ENCODE measurements at places on chromosomes 7 and 10. TPM values are rescaled to one million over a fixed set of nuclear protein-coding genes. Genes with fewer than 3 reads are reported as not detected.

DNA sequence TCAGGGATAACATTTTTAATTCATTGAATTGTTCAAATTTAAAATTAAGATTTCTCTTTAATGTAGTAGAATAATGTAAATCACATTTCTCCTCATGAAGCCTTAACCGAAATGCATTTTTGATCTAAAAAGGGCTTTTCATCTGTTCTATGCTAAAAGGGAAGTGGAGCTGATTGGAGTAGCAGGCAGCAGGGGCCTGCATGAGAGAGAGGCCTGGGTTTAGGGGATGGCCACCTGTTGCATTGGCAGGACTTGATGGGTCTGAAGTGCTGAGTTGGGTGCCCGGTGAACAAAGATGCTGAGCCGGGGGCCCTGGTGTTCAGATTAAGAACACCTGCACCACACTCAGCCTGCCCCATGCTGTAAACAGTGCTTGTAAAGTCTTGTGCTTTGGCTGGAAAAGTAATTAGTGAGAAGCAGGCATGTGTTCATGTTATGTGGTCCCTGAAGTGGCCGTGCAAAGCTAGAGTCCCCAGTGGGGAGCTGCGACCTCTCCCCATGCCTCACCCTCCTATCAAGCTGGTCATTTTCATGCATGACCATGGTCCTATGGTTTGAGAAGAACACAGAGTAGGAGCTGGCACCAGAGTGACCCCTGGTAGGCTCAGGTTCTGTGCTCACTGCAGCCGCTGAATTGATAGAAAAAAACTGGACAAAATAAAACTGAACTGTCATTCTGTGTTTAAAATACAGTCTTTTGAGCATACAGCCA lies 124.3 kb downstream of the ADCY1 start:
- DNase-seq = no peak

DNA sequence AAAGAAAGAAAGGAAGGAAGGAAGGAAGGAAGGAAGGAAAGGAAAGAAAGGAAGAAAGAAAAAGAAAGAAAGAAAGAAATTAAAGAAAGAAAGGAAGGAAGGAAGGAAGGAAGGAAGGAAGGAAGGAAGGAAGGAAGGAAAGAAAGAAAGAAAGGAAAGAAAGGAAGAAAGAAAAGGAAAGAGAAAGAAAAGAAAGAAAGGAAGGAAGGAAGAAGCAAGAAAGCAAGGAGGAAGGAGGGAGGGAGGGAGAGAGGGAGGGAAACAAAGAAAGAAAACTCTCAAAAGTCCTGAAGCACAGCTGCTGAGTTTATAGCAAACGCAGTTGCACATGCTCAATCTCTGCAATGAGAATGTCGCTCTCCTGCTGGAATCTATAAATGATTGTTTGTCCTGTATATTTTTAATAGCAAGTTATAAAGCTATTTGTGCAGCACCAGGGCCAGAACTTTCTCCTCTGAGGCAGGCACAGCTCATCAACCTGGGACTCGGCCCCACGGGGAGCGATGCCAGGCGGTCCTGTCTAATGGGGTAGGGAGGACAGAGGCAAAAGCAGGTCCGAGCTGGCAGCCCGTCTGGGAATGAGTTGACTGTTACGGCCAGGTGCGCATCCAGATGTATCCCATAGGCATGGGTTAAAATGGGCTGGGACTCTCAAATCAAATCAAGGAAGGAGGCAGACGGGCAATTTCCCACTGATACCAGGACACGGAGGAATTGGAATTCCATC lies 118.0 kb upstream of the PFKP start:
- DNase-seq = no peak

DNA sequence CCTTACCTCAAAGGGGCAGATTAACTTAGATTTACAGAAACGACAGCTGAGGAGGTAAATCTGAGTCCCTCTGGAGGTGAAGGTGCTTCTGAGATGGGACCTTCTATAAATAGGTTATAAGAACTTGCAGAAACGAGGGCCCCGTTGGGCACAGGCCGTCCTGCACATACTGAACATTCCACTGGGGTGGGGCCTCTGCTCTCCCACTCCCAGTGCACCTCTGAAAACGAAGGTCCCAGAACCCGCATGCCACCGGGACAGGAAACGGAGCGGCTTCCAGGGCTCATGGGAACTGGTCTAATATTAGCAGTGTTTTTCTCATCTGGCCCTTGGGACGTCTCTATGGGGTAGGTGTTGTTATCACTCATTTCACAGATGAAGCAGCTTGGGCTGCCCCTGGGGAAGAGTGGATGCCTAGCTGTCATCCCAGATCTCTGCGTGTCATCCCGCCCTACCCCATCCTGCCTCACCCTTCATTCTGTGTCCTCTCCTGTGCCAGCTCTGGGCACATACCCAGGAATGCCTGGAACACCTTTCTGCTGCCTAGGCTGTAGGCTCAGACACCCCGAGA lies 19.6 kb downstream of the C10orf62 start:
- no peak for DNase-seq

DNA sequence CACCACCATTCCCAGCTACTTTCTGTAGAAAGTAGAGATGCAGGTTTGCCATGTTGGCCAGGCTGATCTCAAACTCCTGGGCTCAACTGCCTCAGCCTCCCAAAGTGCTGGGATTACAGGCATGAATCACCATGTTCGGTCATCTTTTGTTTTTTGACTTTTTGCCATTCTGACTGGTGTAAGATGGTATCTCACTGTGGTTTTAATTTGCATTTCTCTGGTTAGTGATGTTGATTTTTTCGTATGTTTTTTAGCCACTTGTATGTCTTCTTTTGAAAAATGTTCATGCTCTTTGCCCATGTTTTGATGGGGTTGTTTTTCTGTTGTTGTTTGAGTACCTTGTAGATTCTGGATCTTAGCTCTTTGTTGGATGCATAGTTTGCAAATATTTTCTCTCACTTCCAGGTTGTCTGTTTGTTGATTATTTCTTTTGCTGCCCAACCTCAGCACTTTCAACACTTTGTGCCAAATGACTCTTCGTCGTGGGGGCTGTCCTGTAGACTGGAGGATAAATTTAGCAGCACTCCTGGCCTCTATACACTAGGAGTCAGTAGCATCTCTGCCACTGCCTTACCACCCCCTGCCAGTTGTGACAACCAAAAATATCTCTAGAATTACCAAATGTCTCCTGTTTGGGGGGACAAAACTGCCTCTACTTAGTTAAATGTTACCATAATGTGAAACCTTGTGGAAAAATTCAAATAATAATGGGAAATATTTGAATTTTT lies 6.5 kb upstream of the CPED1 start:
- peak; percentile 80 for DNase-seq

DNA sequence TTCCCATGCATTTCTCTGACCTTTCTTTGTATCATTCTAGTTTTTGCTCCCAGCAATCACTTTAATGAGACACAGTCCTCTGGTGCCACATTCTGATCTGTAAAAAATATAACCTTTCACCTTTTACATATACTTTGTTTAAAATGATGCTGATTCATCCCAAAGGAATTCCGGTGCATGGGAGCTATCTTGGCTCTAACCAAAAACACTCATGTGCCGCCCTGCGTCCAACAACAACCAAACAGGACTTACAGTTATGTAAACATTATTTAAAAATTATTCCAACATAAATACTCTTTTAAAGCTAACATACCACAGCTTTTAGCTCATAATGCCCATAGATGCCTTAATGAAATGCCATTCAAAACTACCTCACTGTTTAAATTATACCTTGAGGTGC lies 7.7 kb upstream of the OPALIN start:
- DNase-seq = no peak

- no peak for DNase-seq
Measured at GRCh38 chr7:51304729-51305128, 11.9 kb downstream of the COBL start.

ST8SIA6 gene
- not detected for total RNA-seq

TAF3 gene
- 8.4 TPM for total RNA-seq

GSAP gene
- 4.1 TPM for total RNA-seq

DNA sequence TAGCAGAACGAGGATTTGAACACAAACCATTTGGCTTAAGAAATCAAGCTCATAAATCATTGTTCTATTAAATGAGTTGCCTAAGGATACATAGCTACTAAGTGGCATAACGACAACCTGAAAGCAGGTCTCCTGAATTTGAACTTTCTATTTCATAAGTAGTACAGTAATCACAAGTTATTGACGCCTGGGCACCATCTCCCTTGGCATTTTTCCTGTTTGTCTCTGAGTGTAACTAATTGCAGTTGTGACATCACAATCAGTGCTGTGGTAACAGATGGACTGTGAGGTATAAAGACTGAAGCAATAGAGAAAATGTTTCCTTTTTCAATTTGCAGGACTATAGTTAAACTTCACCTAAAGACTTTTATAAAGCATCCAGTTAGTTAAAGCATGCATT lies 6.4 kb upstream of the CSTF2T start:
- no peak for DNase-seq

GRCh38 chr7:6520163-6520981 lies 30.9 kb downstream of the GRID2IP start:
- no peak for DNase-seq

DNA sequence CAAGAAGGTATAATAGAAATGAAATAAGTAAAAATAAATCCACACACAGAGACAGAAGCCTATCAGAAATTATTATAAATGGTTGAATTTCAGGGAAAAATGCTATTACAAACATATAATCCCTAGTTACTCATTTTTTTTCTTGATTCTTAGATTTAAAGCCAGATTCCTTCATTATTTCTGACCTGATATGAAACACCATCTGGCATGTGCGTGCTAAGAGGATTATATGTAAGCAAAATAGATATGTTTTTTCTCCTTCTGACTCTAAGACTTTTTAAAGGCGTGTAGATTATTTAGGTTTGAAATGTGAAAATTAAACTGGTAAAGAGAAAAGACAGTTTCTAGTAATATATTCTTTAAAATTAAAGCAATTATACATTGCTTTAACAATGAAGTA lies 236.7 kb upstream of the ETV1 start:
- no peak for DNase-seq

GRCh38 chr7:125654076-125654475 lies 724.5 kb upstream of the POT1 start:
- no peak for DNase-seq

FGL2 gene
- total RNA-seq = not detected

GRCh38 chr10:98323221-98324164 lies 55.5 kb upstream of the LOXL4 start:
- DNase-seq = peak; percentile 92

GNAT3 gene
- not detected for total RNA-seq

DNA sequence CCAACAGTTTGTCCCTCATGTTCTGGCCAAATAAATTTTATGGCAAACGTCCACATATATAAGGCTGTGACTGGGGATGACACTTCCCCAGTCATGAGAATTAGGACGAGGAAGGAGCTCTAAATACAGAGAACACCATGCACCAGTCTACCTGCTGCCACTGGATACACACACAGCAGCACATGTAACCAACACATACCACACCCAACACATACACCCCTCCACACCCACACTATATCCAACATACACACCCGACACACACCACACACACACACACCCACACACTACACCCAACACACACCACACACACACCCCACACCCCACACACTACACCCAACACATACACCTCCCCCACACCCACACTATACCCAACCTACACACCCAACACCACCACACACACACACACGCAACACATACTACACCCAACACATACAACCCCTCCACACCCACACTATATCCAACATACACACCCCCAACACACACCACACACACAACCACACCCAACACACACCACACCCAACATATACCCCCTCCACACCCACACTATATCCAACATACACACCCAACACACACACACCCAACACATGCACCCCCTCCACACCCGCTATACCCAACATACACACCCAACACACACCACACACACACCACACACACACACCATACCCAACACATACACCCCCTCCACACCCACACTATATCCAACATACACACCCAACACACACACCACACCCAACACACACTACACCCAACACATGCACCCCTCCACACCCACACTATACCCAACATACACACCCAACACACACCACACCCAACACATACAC lies 74.1 kb downstream of the HIPK2 start:
- no peak for DNase-seq

GRCh38 chr10:119337796-119338432 lies 130.5 kb downstream of the GRK5 start:
- peak; percentile 71 for DNase-seq

- no peak for DNase-seq
Measured at GRCh38 chr7:17640730-17641377, 299.4 kb downstream of the SNX13 start.

GRCh38 chr7:26155531-26156375 lies 3.8 kb downstream of the NFE2L3 start:
- DNase-seq = peak; percentile 70

DNA sequence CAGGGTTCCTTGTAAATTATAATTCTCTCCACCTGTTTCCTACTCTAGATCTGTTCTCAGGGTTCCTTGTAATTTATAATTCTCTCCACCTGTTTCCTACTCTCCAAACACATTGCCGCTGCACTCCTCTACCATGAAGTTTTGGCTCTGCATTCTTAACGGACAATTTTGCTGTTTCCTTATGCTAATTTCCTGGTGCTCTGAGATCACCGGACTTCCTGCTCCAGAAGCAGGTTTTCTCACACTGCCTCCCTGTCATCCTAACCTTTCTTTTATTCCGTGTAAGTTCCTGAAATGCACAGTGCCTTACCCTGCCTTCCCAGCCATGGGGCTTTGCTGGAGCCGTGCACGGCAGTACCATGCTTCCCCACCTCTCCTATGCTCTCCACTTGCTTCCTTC lies 256.8 kb downstream of the PLXNA4 start:
- DNase-seq = no peak

DNA sequence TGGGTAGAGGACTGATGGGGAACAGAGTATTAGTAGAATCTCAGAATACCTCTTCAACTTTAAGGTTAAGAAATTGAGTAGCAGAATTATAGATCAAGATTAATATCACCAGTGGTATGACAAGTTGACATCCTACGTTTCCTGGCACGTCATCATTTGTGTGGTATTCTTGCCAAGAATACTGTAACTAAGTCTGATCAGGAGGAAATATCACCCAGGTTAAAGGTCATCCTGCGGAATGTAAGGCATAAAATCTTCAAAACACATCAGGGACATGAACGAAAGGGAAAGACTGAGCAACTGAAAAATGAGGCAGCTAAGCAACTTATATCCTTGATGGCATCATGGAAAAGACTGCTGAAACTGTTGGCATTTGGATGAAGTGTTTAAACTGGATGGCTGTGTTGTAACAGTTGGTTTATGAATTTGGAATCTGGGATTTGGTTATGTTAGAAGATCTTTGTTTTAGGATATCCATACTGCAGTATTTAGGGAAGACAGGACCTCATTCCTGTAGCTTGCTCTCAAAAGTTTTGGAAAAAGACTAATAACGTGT lies 86.1 kb downstream of the TRIM24 start:
- DNase-seq = no peak

DNA sequence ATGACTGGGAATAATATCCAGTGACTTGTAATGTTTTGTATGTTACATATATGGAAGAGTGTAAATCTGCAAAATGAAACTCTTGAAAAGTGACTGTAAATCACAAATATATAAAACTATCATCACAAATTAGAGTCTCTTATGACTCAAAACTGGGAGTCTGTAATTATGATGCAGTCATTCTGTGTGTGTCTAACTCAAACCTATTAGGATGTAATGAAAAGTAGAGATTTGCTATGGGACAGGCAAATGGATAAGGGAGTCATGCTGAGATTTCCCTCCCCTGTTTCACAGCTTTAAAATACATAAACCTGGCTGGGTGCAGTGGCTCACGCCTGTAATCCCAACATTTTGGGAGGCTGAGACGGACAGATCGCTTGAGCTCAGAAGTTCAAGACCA lies 8.6 kb upstream of the HKDC1 start:
- no peak for DNase-seq

- DNase-seq = no peak
Measured at GRCh38 chr7:36299823-36300341, 89.8 kb upstream of the ANLN start.

GRCh38 chr10:59391060-59391459 lies 28.7 kb upstream of the FAM13C start:
- no peak for DNase-seq

ZNF735 gene
- not detected for total RNA-seq
